Stimulated activated CD4-positive, alpha-beta T cell treated with anti-CD3 and anti-CD28 coated beads, TNF-alpha, amount 100 ng/mL, for 48 hours (primary cell): ENCODE measurements at places on chromosomes 5 and 9.

DNA sequence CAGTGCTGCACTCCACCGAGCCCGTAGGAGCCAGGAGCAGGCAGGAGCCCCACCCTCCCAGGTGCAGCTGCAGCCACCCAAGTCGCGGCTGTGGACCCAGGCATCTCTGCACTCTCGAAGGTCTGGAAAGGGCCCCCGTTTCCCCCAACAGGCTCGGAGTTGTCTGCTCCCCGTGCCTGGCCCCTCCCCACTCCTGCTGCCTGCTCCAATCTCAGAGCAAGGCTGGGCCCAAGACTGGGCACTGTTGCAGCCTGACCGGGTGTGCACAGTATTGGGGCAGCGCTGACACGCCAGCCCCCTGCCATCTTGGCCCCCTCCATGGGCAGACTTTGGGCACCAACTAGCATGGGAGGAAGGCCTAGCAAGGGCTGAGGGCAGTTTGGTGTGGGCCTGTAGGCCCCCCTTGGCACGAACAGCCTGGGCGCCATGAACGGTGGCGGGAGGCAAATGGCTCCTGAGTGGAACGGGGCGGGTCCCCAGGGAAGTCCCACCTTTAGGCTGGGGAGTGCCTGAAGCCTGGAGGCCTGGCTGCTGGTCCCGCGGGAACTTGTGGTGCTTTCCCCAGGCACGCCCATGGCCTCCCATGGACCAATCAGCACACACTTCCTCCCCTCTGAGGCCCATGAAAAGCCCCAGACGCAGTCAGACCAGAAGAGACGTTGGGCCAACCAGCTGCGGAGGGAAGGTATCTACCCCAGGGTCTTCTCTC is 60.4 kb downstream of the PSAT1 start:
- no peak for DNase-seq

GRCh38 chr9:129719135-129719534 is 33.7 kb downstream of the PTGES start:
- no peak for DNase-seq

DNA sequence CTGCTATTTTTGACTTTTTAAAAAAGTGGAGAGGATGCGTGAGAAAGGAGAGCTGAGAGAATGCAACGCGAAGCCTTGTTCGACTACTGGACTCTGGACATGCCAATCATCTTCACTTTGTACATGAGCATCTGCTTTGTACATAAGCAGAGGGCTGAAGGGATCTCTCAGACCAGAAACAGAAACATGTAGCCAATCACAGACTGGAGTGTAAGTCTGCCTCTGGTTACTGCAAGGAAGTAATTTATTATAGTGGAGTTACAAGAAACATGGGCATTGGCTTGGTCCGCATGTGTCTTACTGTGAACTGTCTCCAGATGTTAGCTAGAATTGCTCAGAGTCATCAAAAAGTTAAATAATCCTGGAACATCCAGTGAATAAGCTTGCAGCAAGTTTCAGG is 190.0 kb upstream of the GRAMD2B start:
- no peak for DNase-seq

- DNase-seq = no peak
These were observed 77.4 kb downstream of the VAV2 start for GRCh38 chr9:133914442-133915342.

- DNase-seq = no peak
These were observed 171.1 kb downstream of the KDM4C start for GRCh38 chr9:6928863-6929262.

DNA sequence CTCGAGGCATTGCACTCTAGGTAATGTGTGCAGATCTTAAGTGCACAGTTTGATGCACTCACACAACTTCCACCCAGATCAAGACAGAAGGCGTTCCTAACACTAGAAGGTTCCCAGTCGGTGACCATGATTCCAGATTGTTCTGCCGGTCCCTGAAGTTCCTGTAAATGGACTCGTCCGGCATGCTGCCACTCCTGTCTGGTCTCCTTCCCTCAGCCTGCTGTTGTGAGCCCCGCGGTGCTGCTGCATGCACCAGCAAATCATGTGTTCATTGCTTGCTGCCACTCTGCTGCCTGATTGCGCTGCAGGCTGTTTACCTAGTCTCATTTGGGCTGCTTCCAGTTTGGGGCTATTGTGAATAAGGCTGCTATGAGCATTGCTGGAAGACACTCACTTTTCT is 11.5 kb downstream of the STKLD1 start:
- DNase-seq = no peak

- no peak for DNase-seq
These were observed 109.6 kb downstream of the FGF18 start for GRCh38 chr5:171528865-171529614.

- no peak for DNase-seq
These were observed 37.9 kb upstream of the TTC1 start for GRCh38 chr5:159971038-159971437.

DNA sequence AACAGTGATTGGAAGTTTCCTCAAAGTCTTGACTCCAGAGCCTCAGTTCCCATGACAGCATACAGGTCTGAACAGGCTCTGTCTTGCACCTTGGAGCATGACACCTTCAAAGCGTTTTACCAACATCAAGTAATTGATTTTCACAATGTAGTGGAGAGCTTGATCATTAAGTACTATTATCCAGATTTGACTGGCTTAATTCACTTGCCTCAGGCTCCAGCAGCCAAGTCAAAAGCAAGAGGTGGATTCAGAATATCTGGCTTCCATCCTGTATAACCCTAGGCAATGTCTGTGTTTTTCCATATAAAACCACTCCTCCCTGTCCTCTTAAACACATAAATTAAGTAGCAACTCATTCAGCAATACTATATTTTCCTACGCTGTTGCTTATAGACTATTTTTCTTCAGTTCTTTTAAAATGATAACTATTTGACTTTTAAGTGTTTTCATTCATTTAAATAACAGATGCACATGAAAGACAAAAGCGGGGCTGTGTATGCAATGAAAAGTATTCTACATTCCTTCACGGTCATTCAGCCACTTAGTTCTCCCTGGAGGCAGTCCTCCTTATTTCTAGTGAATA is 150.8 kb upstream of the RANBP3L start:
- no peak for DNase-seq

GRCh38 chr9:125183054-125183453 is 6.5 kb downstream of the PPP6C start:
- no peak for DNase-seq

- DNase-seq = no peak
These were observed 17.4 kb downstream of the HAUS6 start for GRCh38 chr9:19085295-19085694.

GRCh38 chr5:103211576-103212561 is 46.7 kb upstream of the MACIR start:
- DNase-seq = no peak

GRCh38 chr9:126498331-126498730 is 115.4 kb upstream of the LMX1B start:
- DNase-seq = no peak

DNA sequence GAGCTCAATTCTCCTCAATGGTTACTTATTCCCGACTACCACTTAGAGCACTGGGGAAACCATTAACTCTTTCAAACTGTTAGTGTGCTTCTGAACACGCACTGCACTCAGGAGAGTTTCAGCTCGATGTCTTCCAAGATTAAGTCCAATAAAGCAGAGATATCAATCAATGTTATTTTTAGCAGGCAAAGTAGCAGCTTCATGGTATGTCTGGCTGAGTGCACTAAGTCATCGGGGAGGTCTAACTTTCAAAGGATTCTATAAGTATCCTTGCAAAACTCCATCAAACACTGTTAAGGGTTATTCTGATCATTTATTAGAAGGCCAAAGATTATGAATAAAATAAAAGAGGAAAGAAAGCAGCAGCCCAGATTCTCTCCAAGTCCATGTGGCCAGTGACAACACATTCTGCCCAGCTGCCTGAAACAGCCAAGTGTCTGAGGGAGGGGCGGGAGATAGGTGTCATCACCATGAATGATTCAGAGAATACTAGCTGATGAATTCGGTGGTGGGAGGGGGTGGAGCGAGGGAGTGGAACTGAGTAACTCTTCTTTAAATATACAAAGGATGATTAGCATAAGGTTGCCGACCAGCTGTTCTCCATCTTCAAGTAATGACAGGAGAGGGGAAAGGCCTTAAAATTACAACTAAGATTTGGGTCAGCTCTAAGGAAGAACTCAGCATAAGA is 21.3 kb downstream of the NREP start:
- peak; percentile 53 for DNase-seq

DNA sequence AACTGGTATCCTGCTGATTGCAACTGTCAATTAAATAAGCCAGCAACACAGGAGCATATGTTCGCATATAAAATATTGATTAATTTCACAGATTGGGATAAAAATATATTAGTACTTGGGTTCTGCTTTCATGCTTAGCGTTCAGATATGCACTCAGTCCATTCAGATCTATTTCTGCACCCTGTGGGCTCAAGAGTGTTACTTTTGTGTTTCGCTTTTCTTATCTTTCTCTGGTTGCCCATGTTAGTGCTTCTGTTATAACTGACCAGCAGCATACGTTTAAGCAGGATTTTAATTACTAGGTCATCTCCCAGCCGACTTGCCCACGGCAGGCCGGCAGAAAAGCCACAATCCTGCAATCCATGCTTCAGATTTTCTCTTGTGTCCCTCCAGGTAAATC is 289.1 kb downstream of the EBF1 start:
- no peak for DNase-seq

DNA sequence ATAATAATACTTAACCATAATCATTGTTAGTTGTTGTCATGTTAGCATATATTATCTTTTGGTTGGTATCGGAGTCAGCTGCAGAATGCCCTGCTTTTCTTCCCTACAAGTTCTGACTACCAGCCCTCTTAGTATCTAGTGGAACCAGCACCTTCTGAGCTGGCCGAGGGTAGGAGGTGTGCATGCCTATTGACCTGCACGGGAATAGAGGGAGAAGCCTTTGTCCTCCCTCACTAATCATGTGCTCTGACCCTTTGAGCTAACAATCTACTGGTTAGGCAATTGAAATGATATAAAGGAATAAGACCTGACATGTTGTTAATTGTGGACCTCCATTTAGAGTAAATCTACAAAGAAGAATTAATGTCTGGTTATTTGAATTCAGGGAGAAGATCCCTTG is 4.1 kb downstream of the PCSK5 start:
- no peak for DNase-seq

- no peak for DNase-seq
These were observed 91.5 kb downstream of the TLE4 start for GRCh38 chr9:79663300-79663699.

GRCh38 chr5:116375926-116376325 is 198.7 kb downstream of the SEMA6A start:
- DNase-seq = no peak

- DNase-seq = no peak
These were observed 88.5 kb downstream of the TTLL11 start for GRCh38 chr9:122004589-122004988.

- no peak for DNase-seq
These were observed 93.9 kb downstream of the SNX18 start for GRCh38 chr5:54611290-54611951.

DNA sequence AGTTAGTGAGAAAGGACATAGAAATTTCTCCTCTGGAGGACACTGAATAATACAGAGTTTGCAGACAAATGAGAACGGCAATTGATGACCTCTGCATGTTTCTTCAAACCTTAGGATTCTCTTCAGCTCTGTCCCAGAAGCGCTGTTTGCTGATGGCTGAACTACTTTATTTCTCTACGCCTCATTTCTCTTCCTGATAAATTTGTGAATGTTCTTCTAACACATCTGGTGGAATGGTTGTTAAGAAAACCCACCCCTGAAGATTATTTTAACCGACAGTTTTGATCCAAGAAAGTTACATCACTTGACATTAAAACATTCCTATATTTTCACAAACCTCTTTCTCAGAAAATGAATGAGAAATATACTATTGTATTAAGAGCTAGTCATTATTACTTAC is 1150.6 kb downstream of the DTWD2 start:
- DNase-seq = no peak

- DNase-seq = no peak
These were observed 353.4 kb upstream of the SLC30A5 start for GRCh38 chr5:68740226-68740910.

DNA sequence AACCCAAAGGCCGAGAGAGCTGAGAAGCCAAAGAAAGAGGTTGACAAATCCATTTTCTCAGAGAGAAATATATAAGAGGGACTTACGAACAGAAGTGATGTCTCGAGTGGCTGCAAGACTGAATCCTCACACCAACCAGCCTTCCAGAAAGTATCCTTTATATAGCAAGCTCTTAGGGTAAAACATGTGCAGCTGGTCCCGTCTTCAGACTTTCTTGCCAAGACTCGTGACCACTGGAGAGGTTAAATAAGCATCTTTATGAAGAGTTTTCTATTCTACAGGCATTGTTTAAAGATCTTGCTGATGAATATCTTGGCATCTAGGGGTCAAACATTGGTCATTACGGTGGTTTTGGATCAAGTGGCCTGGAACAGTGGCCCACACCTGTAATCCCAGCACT is 16.9 kb upstream of the SLC22A4 start:
- DNase-seq = no peak

DNA sequence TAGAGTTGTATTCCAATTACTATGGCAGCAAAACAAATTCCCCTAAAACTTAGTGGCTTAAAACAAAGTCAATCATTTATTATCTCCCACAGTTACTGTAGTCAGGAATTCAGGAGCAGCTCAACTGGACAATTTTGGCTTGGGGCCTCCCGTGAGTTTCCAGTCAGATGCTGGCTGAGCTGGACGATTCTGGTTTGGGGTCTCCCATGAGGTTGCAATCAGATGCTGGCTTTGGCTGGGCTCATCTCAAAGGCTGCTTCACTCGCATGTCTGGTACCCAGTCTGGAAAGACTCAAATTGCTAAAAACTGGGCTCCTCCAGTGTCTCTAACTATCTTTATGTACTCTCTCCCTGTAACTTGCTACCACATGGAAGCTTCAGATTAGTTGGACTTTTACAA is 130.1 kb downstream of the C5orf15 start:
- DNase-seq = no peak

GRCh38 chr5:3809455-3809854 is 213.8 kb downstream of the IRX1 start:
- DNase-seq = no peak
